ENCODE measurements at places on chromosomes 12 and 14. TPM values are rescaled to one million over a fixed set of nuclear protein-coding genes. Genes with fewer than 3 reads are reported as not detected.

- peak; percentile 80 for DNase-seq
Measured at GRCh38 chr12:96368233-96368632, 32.0 kb downstream of the CDK17 start.

DNA sequence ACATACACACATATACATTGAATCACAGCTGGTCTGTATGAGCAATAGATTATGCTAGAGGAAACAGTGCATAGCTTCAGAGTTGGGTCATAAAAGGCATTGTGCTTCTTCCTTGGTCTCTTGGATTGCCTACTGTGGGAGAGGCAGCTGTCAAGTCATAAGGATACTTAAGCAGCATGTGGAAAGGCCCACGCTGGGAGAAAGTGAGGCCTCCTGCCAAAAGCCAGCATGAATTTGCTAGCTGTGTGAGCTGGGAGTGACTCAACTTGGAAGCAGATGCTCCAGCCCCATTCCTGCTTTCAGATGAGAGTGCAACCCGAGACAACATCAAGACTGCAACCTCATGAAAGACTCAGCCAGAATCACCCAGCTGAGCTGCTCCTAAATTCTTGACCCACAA lies 311.9 kb upstream of the TBX3 start:
- no peak for DNase-seq

DNA sequence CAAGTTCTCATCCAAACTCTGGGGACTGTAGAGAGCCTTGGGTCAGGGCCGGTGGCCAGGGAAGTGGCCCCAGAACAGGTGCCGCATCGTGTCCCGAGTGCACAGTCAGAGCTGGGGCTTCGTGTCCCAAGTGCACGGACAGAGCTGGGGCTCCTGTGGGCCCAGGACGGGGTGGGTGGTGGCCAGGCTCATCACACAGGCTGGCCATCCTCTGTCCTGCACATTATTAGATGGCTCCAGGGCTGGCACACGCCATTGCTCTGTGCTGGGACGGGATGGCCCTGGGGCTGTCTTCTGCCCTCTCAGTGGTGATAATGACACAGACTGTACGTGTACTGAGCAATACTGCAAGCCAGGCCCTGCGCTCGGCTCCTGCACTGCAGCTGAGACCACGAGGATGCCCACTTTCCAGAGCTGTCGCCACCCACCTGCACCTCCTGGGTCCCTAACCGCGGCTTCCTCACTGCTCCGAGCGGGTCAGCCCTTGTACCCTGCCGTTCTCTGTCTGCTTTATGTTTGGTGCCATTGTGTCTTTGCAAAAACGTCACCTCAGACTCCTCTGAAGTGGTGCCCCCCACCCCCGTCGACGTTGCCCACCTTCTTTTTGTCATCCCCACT lies 1.9 kb downstream of the FBRSL1 start:
- no peak for DNase-seq

DNA sequence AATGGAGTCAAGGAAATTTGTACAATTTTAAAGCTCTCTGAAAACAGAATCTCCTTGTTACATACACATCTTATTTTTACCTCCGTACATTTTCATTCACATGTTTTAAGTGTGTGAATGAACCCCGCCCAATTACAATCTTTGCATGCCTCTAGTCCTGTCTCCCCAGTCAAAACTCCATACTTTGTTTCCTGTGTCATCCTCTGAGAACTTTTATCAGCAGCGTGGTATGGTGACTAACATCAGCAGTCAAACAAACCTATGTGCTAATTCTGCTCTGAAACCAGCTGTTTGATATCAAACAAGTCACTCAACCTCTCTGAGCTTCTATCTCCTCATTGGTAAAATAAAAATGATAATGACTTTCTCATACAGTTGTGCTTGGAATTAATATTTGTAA lies 15.8 kb upstream of the ERGIC2 start:
- no peak for DNase-seq

- DNase-seq: no peak
Measured at GRCh38 chr12:57204454-57204853, 12.1 kb upstream of the NXPH4 start.

The TMEM132C gene
- not detected for total RNA-seq

The KRT84 gene
- total RNA-seq: not detected

The NEUROD4 gene
- total RNA-seq: not detected
